Bronchial epithelial cell (primary cell): ENCODE measurements at places on chromosomes 16 and 17.

- DNase-seq = no peak
These were observed 5.7 kb upstream of the SLC4A1 start for GRCh38 chr17:44273607-44274006.

DNA sequence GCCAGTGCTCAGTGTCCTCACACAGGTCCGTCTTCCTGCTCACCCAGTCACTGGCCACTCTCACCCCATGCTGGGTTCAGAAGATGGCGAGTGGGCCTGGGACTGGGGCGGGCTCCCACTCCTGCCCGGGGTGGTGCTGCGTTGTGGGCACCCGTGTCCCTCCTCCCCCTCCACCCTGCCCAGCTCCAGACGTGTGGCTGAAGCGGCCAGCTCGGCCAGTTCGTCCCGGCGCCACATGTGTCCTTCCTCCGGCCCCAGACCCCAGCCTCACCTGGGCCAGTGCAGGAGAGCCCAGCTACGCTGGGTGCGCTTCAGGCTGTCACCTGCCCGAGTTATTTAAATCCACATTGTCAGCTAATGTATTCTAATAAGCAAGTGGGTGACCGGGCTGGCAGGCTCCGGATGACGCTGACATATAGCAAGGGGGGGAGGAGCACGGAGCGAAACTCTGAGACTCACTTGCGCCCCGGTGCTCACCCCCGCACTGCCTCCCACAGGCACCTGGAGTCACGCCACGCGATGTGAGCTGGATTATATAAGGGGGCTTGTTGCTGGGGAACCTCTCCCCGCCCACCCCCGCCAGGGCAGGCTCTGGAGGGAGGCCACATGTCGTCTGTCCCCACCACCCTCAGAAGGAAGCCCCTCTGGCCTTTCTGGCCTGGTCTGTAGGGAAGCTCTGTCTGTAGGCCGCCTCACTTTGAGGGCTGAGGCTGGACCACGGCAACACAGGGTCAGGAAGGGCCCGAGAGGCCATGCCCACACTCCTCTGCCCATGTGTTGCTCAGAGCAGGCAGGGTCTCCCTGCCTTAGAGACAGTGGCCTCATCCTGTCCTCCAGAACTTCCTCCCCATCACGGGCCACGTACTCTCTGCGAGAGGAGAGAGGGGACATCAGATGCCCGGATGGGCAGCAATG lies 7.1 kb upstream of the BAIAP2 start:
- no peak for DNase-seq

DNA sequence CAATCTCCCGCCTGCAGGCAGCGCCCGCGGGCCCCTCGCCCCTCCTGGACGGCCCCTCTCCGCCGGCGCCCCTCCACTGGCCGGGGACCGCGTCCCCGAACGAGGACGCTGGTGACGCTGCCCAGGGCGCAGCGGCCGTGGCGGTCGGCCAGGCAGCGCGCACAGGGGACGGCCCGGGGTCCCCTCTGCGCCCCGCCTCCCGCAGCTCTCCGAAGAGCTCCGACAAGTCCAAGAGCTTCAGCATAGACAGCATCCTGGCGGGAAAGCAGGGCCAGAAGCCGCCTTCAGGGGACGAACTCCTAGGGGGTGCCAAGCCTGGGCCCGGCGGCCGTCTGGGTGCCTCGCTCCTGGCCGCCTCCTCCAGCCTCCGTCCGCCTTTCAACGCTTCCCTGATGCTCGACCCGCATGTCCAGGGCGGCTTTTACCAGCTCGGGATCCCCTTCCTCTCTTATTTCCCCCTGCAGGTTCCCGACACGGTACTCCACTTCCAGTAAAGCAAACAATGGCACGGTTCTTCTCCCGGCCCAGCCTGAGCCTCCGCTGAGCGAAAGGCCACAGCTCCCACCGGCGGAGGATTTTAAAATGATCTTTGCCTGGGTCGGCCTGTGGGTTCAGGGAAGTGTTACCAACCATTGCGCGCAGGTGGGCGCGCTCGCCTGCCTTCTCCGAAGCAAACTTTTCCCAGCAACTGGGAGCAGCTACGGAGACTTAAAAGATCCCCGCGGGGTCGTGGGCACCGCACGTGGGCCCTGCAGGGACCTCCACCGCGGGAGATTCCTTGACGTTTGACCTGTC lies 1.1 kb downstream of the FOXL1 start:
- DNase-seq = no peak

GRCh38 chr17:53142890-53143289 lies 679.8 kb upstream of the KIF2B start:
- DNase-seq = no peak

DNA sequence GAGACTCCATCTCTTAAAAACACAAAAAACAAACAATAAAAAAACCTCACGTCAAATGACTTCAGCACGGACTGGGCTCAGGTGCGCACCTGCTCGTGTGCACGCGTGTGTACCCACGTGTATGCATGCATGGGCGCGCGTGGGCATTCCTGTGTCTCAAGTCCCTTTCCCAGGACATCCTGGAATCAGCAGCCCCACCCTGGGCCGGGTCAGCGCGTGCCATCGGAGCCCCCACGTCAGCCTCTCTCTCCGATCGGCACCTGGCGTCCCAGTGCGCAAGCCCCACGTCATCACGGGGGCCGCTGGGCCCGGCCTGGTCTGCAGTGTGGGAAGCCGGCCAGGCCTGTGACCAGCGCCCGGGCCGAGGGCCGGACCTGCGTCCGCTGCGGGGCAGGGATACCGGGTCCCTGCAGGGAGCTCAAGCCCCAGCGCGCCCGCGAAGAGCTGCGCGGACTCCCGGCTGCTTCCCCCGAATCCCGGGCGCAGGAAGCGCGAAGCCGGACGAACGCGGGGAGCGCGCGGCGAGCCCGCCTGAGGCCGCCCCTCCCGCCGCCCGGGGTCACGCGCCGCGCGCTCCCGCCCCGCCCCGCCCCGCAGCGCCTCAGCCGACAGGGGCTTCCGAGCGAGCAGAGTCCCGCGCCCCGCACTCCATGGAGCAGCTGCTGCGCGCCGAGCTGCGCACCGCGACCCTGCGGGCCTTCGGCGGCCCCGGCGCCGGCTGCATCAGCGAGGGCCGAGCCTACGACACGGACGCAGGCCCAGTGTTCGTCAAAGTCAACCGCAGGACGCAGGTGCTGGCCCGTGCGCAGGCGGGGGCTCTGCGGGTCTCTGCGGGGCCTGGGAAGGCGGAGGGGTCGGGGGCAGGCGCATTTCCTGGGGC lies at the start of gene FN3K:
FN3K (plus strand) TSS at position 629 of the 880 bp plus-strand sequence; CDS start at position 651, 22 bp downstream.
- no peak for DNase-seq

DNA sequence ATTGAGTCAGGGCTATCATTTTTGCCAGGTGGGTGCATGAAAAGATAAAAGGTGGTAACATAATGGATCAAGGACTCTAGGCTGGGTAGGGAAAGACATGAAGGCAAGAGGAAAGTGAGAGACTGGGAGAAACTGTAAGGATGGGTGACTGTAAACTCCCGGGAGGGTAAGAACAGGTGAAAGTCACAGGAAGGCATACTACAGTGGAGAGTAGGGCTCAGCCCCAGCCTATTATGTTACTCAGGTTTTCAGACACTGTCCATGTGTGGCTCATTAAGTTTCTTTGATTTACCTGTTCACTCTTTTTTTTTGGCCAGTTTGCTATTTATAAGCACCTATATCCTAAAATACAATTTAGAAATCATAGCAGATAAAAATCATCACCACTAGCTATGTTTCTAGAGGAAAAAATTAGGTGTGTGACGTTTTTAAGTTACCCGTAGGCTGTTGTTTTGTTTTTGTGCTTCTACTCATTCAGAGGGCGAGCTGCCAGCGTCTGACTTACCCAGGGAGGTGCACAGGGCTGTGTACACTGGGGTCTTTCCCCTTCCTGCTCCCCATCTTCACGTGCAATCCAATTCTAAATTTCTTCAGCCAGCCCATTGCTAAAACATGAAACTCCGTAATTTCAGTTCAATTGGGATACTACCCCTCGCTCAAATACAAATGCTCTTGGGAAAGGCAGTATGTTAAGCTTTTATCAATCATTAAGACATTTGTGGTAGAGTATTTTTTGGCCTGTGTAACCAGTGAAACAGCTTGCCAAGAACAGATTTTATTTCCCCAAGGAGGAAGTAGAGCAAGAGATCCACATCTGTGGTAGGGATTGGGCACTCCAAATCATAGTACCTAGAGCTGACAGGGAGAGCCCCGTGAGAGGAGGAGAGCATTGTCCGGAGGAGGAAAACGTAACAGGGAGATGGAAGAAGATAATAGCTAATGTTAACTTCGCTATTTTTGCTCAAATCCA lies 21.7 kb upstream of the VWA3A start:
- peak; percentile 58 for DNase-seq

DNA sequence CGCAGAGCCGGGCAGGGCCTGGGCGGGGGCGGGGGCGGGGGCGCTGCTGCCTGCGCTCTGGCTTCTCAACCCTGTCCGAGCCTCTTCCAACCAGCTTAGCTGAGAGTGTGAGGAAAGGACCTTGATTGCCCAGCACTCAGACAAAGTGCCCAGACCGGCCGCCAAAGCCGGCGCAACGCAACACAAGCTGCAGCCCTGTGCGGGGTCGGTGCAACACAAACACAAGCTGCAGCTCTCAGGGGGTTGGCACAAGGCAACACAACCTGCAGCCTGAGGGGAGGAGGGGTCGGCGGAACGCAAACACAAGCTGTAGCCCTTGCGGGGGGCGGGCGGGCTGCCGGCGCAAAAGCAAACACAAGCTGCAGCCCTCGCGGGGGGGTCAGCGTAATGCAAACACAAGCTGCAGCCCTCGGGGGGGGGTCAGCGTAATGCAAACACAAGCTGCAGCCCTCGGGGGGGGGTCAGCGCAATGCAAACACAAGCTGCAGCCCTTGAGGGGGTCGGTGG lies 60.0 kb downstream of the KLHDC4 start:
- DNase-seq = no peak

DNA sequence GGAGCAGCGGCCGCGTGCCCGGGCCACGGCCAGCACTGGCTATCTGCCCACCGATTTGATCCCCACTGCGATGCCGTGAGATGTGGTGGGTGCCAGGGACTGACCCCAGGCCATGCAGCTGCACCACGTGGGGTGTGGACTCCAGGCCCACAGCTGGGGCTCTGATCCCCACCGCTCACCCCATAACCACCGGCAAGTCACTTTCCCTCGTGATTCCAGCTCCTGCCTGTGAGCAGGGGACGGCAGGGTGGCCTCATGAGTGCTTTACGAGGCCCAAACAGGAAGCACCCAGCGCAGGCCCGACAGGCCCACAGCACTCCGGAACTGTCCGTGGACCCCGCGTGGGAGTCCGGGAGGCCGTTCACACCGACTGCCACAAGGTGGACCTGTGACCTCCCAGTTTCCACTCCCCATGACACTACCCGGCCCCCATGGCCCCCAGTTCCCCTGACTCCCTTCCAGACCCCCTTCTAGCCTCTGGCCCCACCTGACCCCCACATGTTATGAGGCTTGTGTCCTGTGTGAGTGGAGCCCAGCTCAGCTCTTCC lies 616 bp downstream of the PTX4 start:
- no peak for DNase-seq

DNA sequence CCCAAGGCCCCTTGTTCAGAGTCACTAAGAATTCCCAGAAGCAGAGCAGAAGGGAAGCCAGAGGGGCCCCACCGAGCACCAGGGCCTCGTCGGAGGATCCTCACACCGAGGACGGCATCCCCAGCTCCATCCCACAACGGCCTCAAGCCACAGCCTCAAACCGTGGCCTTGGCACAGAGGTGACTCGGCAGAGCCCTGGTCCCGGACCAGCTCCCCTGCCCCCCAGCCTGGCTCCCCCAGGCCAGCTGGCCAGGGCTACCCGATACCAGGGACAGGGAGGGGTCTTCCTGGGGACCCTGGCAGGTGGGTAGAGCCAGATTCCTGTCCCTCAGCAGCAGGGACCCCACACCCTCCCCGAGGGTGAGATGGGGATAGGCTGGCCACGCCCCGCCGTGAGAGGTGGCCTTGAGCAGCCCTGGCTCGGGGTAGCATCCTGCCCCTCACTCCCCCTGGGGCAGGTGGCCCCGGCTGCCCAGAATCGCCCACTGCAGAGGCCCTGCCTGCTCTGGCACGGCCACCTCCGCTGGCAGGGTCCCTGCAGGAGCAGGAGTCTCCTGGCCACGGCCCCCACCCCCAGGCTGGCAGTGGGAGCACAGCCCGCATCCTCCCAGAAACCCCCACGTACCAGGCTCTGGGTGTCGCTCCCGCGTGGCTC lies 5.6 kb upstream of the PVALEF start:
- DNase-seq = no peak

DNA sequence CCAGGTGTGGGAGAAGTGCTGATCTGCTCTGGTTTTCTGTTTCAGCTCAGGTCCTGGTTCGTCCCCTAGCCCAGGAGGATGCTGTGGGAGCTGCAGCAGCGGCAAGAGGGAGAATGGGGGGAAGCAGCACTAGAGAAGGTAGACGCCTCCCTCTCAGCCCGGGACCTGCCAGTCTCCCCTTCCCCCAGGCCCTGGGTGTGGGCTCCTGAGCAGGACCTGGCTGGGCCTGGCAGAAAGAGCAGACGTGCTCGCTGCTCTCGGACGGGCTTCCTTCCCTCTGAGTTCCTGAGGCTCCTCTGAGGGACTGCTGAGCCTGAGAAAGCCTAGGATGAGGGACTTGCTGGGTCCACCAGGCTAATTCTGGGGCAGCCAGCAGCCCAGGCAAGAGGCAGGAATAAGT lies 3.1 kb downstream of the PRCD start:
- DNase-seq = no peak

- no peak for DNase-seq
These were observed 82.4 kb upstream of the SOX9 start for GRCh38 chr17:72038427-72038826.

- no peak for DNase-seq
These were observed 111.7 kb downstream of the ABCA8 start for GRCh38 chr17:68843522-68843921.

GRCh38 chr17:27153005-27153404 lies 140.9 kb upstream of the WSB1 start:
- no peak for DNase-seq

GRCh38 chr17:28110184-28110583 lies 67.7 kb downstream of the NLK start:
- no peak for DNase-seq

DNA sequence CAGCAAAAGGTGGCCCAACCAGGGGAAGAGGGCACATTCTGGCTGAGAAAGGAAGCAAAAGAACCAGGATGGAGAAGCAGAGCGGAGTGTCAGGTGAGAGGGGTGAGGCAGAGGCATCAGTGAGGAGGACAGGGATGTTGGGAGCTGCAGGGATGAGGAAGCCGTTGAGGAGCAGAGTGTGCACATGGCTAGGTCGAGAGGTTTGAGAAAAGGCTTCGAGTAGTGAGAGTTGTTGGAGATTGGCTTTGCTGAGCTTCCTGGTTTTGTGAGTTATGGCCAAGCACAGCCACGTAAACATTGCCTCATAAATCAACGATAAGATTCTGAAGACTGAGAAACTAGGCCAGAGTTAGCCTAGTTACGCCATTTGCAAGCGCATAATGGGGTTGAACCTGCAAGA lies 26.9 kb downstream of the DNAH2 start:
- DNase-seq = no peak

DNA sequence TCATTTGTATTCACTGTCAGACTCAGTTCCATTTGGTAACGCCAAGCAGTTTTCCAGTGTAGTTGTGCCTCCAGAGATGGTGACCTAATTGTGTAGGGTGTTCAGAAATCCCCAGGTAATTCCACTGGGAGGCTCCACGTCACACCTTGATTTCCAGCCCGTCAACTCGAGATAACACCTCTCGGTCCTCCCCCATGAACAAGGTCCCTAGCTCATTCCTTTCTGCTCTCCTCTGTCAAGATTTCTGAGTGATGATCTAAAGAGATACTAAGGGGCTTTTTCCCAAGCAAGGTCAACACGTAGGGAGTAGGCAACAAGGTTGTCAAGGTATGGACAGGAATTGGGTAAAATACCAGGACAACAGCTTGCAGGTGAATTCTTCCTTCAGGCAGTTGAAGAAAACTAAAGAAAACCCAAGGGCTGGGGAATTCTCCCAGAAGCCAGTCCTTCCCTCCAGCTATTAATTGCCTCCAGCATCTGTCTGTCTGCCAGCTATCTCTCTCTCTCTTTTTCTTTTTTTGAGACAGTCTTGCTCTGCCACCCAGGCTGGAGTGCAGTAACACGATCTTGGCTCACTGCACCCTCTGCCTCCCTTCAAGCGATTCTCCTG lies 31.4 kb downstream of the GPRC5B start:
- DNase-seq = no peak
